Vagina (tissue), 2 donors: ENCODE measurements at places on chromosomes 5 and 9. TPM values are rescaled to one million over a fixed set of nuclear protein-coding genes. Genes with fewer than 3 reads are reported as not detected.
A peak's percentile ranks its signal among the peaks of the same experiment; 100 is the strongest.

DNA sequence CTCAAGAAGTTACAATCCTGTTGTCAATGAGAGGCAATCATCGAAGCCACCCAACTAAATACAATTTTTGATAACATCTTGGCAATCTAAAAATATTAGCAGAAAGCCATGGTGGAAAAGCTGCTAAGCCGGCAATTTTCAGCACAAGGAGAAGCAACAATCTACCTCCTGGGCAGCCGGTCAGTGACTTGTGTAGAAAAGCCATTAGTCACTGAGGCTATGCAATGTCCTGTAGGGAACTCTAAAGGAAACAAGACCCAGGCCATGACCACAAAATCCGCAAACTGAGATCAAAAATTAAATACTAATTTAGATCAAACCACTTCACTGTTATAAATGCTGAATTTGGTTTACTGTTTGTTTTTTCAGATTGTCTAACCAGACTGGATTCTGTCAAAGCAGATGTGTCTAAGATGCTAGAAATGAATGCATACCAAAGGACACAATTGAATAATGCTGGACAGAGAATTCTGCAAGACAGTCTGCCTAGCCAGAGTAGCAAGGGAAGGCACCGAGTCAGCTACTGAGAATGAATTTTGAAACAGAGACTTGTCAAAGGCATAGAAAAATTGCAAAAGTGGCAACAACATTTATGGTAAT lies 384.8 kb downstream of the PRELID2 start:
- H3K27ac ChIP-seq: no peak overlapping the region
- H3K4me3 ChIP-seq: no peak overlapping the region
- no peaks in the 10 kb centered on the region for H3K4me1 ChIP-seq
- no peaks in the 10 kb centered on the region for H3K27me3 ChIP-seq
- H3K36me3 ChIP-seq: no peaks in the 10 kb centered on the region

The CDC25C gene
- 2.0 TPM for total RNA-seq

DNA sequence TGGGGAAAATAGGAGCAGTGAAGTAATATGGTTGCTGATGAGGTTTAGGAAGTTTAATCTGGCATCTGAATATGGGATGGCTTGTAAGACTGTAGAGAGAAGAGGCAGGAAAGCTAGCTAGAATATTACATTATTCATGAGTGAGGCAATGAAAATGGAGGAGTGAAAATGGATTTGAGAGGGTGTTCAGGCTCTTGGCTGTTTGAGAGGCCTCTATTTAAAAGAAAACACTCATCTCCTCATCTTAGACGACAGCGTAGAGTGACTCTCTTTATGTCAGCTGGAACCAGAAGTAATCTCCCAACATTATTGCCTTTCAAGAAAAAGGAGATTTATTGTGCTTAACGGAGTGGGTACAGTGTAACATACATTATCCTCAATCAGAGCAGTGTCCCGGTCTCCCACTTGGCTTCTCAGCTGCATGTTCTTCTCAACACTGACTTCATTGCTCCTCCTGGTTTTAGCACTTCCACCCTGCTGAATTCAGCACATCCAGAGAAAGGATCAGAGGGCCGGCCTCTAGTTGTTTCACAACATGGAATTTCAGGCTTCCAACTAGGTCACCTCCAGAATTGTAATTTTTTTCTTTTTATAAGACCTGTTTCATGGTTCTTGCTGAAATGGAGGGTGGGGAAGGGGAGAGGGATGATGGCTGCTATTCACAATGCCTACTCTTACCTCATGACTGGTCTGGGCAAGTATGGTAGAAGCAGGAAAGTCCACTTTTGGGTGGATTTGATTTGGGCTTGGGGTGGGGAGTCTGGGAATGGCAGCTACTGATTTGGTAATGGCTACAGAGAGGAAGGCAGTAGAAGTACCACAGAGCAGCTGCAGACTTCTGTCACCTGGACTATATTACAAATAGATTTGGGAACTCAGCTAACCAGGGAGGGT lies 52.9 kb upstream of the KIAA1958 start:
- no peaks in the 10 kb centered on the region for H3K27me3 ChIP-seq
- H3K27ac ChIP-seq: no peak overlapping the region
- no peak overlapping the region for H3K4me3 ChIP-seq
- DNase-seq: no peak

The PHF24 gene
- total RNA-seq: 0.25 TPM

DNA sequence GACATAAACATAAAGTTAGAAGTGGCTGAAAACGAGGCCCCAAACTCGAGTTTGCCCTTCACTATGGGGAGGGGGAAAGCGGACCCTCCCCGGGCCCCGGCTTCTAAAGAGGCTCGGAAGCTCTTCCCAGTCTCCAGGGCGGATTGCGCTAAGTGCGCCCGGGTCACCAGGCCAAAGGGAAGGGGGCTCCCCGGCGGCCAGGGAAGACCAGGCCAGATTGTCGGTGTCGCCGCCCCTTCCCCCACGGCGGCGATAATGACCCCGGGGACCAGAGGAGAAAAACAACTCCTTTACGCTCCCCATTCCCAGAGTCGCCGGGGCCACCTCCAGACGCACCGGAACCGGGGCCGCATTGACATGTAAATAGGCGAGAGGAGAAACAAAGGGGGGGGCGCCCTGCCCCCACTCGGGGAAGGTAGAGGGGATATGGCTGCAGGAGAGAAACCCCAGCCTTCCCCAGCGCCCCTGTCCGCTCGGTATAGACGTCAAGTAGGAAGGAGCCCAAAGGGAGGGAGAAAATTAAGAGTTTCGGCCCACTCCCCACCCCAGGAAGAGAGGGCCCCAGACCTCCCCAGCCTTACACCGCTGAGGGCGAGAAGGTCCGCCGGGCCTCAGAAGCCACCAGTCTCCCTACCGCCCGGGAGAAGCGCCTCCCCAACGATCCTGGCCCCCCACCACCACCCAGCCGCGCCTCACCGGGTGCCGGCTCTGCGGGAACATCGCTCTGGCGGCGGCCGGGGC lies 1.7 kb downstream of the TLE1 start:
- no peaks in the 10 kb centered on the region for H3K27me3 ChIP-seq
- no peak for DNase-seq
- peaks cover 8% of the 10 kb centered on the region for H3K36me3 ChIP-seq
- peak overlapping the region; percentile 80 for H3K4me3 ChIP-seq
- peak overlapping the region; percentile 87 for H3K27ac ChIP-seq
- H3K4me1 ChIP-seq: peaks cover 49% of the 10 kb centered on the region
